SW 1271 (cell line): ENCODE measurements at places on chromosomes 12 and 14.
A peak's percentile ranks its signal among the peaks of the same experiment; 100 is the strongest.

GRCh38 chr14:74395094-74395493 lies 30.9 kb downstream of the SYNDIG1L start:
- DNase-seq: no peak

GRCh38 chr14:89143595-89143994 lies 273.4 kb downstream of the FOXN3 start:
- no peak for DNase-seq

DNA sequence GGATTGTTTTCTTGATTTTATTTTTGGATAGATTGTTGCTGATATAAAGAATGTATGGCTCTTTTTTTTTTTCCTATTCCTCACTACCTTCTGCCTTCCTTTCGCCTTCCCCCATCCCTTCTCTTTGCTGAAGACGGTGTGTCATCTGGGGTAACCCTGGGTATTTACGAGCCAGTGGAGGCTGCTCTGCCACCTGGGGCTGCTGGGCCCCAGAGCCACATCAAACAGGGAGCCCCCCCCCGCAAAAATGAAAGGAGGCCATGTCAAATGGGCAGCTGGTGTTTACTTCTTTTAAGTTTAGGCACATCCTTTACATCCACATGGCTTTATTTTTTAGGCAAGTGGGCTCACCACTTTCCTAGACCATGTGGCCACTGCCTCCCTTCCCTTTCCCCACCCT lies 25.4 kb downstream of the CHST11 start:
- no peak for DNase-seq

DNA sequence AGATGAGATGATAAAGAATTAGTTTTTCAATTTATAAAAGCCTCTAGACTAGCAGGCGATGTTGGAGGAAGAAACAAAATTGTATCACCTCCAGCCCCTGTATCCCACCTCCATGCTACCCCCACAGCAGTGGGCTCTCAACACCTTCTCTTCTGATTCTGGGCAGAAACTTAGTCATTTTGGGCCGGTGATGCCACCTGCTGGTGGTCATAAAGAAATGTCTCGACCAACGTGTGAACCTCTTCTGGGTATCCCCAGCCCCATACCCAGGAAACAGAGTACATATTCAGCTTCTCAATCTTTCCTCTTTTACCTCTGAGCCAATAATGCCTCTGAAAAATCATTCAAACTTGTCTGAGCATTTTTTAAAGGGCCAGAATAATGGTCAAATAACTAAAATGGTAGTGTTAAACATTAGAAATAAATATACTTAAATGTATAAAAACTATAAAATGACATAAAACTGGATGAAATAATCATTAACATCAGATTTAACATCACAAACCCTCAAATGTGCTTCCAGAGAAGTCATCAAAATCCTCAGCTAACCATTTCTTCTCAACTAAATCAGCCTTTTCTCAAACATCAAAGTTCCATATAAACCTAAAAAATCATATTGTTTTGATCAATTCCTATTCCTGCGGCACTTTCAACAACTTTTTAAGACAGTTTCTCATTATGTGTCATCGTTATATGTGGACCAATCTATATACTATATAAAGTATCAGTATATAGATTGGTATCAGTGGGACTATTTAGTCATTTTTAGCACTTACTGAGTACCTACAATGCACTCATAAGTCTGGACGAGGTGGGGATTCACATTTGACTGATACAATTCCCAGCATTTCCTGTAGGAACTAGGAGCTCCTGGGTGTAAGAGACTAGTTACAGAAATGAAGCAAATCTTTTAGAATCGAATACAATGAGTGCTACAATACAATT lies 69.4 kb downstream of the ATXN2 start:
- peak; percentile 68 for DNase-seq

DNA sequence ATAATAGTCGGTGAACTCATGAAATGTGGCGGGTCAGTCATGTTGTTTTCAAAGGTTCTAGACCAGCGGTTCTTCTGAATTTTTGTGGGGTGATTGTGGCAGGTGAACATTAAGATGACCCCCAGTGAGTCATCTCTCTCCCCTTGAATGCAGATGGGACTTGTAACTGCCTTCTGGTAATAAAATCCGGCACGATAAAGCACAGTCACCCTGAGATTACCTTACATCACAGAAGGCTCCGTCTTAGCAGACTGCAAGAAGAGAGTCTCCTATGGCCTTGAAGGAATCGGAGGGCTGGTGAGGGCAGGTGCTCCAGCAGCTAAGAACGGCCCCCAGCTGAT lies 189.6 kb downstream of the FOXN3 start:
- no peak for DNase-seq

- DNase-seq: no peak
Observed at GRCh38 chr14:101797856-101798255, 36.3 kb downstream of the PPP2R5C start.

GRCh38 chr12:49941556-49942511 lies 8.7 kb upstream of the AQP2 start:
- DNase-seq: no peak

DNA sequence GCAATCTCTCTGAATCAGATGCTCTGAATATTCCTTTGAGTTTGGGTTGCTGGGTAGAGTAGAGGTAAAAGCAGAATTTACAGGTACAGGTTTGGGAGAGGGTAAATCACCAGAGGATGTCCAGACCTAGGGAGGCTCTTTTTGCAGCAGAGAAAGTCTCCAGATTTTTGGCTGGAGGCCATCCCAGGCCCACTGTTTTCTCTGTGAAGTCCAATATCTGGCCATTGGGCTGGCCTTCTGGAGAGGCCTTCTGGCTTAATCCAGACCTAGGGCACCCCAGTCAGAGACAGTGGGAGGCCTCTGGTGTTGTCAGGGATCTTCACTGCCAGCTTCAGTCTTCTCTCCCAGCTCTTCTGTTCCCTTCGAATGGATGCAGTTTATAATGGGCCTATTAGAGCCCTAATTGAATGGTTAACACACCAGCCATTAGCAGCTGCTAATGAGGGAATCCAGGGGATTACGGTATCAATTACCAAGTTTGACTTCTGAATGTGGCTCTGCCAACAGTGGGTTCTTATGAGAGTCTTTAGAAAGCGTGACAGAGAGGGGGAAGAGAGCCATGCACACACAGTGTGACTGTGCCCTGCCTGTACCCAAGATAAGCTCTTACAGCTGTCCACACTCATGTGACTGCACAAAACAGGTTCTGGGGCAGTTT lies 183.1 kb downstream of the EMP1 start:
- DNase-seq: no peak

GRCh38 chr14:53942970-53943750 lies 13.5 kb downstream of the BMP4 start:
- no peak for DNase-seq

DNA sequence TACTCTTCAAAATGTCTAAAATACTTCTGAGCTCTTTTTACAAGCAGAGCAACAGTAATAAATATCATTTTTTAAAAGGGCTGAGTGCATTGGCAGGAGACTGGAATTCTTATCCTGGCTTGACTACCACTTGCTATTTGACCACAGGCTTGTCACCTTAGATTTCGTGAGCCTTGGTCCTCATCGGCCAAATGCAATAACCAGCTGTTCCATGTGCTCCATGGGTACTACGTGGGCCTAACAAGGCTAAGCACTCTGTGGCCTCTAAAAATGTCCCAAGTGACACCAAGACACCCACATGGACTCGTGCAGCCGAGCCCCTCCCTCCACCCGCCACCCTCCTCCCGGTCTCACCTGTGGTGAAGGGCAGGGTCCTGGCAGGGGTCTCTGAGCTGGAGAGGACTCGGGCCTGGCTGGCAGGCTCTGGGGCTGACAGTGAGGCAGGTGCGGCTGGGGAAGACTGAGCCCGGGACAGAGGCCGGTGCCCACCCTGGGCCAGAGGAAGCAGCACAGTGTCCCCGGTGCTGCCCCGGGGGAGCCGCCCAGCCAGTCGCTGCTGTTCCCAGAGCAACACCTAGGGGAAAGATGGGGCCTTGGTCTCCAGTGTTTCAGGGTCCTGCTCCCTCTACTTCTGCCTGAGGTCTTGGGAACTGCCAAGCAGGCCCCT lies 20.1 kb downstream of the SLC48A1 start:
- DNase-seq: no peak

- DNase-seq: no peak
Observed at GRCh38 chr14:99382071-99382470, 98.6 kb downstream of the SETD3 start.

GRCh38 chr14:81275305-81276072 lies 54.7 kb upstream of the GTF2A1 start:
- DNase-seq: no peak

DNA sequence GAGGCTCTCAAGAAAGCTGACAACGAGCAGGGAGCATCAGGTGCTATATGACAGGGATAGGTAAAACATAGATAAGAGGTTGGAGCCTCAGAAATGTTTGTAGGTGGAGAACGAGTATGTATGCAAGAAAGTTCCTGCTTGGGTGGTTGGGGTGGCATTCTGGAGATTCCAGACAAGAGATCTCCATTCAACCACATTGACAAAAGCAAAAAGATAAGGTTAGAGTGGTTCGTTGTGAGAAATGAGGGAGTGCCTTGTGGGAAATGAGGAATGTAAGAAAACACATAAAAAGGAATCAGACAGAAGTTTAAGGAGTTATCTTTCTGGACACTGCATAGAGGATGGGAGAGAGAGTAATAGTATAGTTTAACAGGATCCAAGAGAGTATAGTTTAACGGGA lies 290.3 kb downstream of the DPF3 start:
- no peak for DNase-seq

GRCh38 chr12:59059088-59059935 lies 139.0 kb upstream of the LRIG3 start:
- DNase-seq: no peak
